ENCODE measurements at places on chromosomes 3 and 15.

- DNase-seq, result no peak
Observed at GRCh38 chr3:143100451-143100850, 19.1 kb upstream of the CHST2 start.

- peak; percentile 77 for DNase-seq
Observed at GRCh38 chr15:65576664-65577063, 34.3 kb downstream of the INTS14 start.

- peak; percentile 43 for DNase-seq
Observed at GRCh38 chr15:92693691-92694331, 38.2 kb upstream of the FAM174B start.

GRCh38 chr3:183298701-183299153 lies 45.7 kb downstream of the B3GNT5 start:
- peak; percentile 86 for DNase-seq

- DNase-seq, result peak; percentile 42
Observed at GRCh38 chr15:29268706-29269484, 727 bp downstream of the NSMCE3 start.

GRCh38 chr3:28191363-28191762 lies 50.1 kb upstream of the CMC1 start:
- DNase-seq, result no peak

GRCh38 chr3:194194757-194195085 lies 58.8 kb downstream of the HES1 start:
- no peak for DNase-seq

- DNase-seq, result no peak
Observed at GRCh38 chr3:31750341-31750740, 217.6 kb downstream of the STT3B start.

DNA sequence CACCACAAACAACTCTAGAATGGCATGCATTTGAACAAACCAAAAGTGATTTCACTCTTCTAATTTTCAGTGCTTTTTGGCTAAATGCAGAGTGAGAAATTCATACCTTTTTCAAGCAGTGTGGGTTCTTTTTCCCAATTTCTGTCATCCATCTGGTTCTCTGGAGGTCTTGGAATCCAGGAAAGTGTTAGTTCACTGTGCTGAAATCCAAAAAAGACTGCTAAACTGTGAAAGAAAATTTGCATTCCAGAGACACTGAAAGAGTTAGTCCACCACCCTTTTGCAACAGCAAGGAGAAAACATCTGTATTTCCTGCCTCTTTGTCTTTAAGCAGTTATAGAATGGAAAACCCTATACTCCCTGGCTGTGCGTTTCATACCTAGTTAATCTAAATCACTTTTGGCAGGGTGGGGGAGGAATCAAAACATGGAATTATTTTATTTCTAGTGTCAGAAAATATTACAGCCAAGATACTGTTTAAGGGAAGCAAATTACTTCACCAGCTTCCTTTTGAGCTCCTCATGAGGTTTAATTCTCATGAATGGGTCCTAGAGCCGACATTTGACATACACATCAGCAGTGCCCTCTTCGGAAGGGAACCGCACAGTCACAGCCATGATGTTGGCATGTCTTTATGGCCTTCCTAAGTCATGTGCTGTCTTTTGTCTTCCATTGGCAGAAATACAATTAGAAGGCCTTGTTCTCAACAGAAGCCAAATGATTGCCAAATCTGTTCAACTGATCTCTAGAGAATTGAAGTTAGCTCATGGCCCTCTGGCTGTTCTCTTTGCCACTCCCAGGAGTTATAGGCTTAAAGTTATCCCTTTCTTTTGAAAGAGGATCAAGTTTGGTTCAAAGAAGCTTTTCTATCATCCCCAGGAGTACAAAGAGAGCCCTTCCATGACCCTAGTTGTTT lies 317.7 kb upstream of the TPRG1 start:
- DNase-seq, result no peak

GRCh38 chr3:41265011-41265545 lies 65.8 kb downstream of the CTNNB1 start:
- DNase-seq, result peak; percentile 66

GRCh38 chr15:88535100-88535499 lies 11.4 kb downstream of the DET1 start:
- DNase-seq, result peak; percentile 24

DNA sequence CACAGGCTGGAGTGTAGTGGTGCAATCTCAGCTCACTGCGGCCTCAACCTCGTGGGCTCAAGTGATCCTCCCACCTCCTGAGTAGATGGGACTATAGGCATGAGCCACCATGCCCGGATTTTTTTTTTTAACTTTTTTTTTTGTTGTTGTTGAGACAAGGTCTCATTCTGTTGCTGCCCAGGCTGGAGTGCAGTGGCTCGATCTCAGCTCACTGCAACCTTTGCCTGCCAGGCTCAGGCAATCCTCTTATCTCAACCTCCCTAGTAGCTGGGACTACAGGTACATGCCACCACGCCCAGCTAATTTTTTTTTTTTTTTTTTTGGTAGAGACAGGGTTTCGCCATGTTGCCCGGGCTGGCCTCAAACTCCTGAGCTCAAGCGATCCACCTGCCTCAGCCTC lies 64.1 kb downstream of the NOX5 start:
- no peak for DNase-seq

DNA sequence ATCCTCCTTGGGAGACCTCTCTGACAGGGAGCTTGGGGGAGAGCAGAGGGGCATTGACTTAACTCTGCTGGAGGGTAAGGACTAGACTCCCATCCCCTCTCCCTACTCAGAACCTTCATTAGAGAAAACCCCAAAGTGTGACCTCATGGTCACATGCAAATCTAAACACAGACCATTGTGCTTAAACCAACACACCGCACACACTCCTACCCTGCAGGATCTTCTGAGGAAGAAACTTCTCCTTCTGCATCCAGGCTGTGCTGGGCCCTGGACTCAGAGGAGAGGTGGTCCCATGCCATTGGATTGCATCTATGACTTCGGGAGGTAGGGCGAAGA lies 805 bp upstream of the PARP16 start:
- DNase-seq, result no peak

- DNase-seq, result peak; percentile 37
Observed at GRCh38 chr3:59782664-59783063, 732.8 kb upstream of the CFAP20DC start.

DNA sequence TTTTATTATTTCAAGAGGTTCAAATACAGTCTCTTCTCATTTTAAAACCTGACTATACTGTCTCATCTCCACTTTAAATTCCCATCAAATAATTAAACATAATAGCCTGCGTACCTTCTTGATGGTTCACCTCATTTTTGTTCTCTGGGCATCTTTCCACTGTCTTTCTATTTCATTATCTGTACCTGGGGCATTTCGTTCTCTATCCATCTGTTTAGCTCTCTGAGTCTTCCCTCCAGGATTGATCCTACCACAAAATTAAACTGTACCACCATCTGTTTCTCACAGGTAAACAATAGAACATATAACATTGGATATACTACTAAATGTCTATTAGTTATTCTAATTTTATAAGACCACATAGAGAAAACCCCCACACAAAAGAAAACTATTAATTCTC lies 1331.4 kb downstream of the NSUN3 start:
- DNase-seq, result no peak

DNA sequence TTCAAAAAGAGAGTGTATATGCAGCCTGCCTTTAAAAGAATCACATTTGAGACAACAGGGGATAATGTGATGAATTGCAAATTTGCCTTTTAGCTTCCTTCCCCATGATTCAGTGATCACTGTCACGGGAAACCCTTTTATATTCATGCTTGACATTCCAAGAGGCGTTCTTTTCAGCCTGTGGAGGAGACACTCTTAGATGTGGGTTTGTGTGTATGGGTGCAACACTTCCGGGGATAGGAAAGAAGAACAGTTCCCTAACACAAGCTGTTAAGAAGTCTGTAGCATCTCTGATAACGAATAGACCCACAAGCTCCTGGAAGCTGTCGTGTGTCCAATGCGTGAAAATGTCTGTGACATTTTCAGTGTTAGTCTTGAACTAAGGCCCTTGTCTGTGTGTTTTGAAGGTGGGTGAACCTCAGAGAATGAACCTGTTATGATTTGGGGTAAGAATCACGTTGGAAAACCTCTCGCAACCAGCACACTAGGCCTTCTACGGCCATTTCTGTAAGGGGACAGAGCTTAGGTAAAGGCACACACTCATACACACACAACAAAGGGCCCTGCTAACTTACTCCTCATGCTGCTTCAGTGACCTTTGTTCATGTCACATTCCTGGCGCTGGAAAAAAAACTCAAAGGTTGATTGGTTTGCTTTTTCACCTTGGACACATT lies 229.2 kb upstream of the ST8SIA2 start:
- DNase-seq, result peak; percentile 15

DNA sequence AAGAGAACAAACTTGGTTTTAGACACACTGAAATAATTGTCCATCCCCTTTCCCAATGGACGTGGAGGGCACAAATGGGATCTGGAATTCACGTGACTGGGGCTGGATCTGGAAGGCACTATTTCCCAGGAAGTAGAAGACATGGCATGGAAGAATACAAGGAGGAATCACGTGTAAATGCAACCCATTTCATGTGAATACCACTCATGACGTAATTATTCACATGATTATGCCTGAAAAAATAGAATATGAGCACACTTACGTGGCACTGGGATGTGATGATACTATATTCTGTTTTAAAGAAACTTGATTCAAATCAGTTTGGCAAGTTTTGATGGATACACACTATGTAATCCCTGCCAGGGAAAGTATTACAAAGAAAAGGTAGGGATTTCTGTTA lies 477.3 kb downstream of the GABRG3 start:
- no peak for DNase-seq

- DNase-seq, result no peak
Observed at GRCh38 chr15:94596707-94597106, 365.3 kb downstream of the MCTP2 start.

DNA sequence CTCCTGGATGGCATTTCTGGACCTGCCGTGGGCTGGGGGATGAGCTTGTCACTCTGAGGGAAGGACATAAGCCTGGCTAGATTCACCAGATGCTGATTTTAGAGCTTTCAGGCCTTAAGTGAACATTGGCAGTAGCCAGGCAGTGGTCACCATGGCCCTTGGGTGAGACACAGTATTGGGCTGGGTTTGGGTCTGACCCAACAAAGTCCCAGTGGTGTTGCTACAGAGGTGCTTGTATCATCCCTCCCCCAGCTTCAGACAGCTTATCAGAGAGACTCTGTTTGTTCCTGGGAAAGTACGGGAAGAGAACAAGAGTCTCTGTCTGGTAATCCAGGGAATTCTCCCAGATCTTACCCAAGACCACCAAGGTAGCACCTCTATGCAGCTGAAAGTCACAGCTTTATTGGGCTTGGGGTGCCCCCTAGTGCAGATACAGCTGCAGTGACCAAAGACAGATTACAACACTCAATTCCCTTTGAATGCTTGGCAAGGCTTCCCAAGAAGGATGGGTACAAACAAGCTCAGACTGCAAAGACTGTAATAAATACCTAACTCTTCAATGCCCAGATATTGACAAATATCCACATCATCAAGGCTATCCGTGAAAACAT lies 9.8 kb upstream of the RUVBL1 start:
- peak; percentile 54 for DNase-seq

DNA sequence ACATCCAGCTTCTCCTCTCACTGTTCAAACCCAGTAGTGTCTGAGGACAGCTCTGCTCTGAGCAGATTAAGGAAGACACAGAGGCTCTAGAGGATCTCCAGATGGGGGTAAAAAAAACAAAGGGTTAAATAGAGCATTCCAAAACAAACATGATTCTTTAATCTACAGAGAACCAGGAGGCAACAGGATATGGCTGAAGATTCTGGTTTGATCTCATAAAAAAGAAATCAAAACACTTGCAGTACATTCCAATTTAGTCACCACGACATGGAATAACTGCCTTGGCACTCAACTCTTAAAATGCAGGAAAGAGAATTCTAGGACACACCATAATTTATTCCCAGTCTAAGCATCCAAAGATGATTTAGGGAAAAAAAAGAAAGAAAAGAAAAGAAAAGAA lies 32.0 kb downstream of the TM4SF4 start:
- DNase-seq, result peak; percentile 76

GRCh38 chr3:120161902-120162301 lies 67.7 kb upstream of the GSK3B start:
- DNase-seq, result no peak

DNA sequence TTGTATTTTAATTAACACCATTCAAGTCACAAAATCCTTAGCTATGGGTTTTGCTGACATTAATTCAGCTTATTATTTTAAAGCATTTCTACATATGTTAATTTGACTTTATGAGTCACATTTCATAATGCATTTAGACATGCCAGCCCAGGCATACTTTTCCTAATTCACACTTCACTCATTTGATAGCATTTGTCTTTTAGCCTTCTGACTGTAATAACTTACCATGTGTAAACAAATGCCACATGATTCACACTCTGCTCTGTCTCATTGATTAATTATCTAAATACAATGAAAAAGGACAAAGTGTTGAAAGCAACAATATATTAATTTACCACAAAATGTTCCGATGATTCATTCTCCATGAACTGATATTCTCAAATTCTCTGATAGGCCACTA lies 927.8 kb upstream of the EPHA6 start:
- DNase-seq, result no peak

DNA sequence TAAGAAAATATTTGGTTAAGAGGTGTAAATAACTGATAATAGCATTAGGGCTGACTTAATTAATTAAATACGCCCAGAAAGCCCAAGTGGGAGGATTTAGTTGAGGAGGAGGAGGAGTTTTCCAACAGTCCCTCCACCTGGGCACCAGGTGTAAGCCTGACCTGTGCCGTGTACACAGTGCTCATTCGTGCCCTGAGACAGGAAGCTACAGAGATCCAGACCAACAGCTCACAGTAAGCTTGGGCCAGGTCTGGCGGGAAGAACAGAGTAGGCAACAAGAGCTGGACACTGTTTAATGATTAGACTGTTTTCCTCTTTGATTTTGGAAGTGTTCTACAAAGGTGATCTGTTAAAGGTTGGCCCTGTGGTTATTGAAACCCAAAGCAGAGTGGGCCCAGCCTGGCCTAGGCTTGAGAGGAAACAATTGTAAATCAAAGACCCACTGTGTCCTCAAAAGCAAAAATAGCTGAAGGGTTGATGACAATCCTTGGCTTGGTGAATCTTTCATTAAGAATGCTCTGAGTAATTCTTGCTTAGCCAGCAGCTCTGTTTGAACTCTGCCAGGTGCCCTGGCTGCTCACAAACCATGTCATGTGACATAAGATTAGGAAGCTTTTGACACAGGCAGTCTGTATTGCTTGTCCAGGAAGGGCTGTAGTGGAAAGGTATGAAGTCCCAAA lies 13.8 kb downstream of the SQOR start:
- peak; percentile 83 for DNase-seq

DNA sequence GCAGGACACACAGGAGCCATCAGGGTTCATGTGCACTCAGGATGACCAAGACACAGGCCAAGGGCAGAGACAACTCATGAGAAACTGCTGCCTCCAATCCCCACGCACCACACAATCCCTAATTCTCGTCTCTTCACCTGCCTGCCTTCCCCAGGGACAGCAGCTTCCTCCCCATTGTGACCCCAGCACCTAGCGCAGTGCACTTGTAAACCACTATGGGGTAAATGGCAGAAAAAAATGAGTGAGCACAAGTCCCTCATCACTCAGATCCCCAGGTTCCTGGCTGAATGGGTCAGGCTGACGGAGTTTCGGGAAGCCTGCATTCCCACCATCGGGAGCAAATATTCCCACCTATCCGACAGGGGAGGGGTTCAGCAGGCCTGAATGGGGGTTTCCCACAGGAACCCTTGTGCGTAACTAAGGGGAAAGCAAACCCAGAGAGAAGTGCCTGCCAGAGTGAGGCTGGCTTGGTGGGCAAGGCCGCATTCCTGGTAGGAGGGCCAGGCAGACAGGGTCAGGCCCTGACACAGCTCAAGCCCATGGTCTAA lies 18.8 kb downstream of the PLXNB1 start:
- DNase-seq, result no peak

- no peak for DNase-seq
Observed at GRCh38 chr3:127671523-127672428, 976 bp upstream of the ABTB1 start.

- DNase-seq, result no peak
Observed at GRCh38 chr3:195095035-195095703, 175.8 kb downstream of the XXYLT1 start.

Measured in M059J (cell line).